ENCODE measurements at places on chromosomes 11 and 22.

DNA sequence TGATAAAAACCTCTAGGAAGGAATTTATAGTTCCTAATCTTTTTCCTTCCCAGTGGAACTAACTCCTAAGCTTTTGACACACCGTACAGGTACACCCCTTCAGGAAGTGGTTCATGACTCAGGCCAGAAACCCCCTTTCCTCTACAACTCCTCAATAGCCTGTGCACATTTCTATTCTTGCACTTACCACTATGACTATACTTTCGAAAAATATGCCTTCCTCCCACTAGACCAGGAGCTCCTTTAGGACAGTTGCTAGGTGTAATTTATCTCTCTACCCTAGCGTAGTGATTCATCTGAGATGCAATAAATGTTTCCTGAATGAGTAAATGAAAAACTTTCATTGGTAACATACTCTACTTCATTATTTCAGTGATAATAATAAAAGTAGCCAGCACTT is 14.5 kb downstream of the MAP6 start:
- no peak for DNase-seq

- peak; percentile 16 for DNase-seq
Measured at GRCh38 chr11:910044-910588, 494 bp downstream of the CHID1 start.

GRCh38 chr11:1832211-1832919 is 2.4 kb upstream of the SYT8 start:
- no peak for DNase-seq

GRCh38 chr11:21554284-21554683 is 638.6 kb upstream of the ANO5 start:
- no peak for DNase-seq

DNA sequence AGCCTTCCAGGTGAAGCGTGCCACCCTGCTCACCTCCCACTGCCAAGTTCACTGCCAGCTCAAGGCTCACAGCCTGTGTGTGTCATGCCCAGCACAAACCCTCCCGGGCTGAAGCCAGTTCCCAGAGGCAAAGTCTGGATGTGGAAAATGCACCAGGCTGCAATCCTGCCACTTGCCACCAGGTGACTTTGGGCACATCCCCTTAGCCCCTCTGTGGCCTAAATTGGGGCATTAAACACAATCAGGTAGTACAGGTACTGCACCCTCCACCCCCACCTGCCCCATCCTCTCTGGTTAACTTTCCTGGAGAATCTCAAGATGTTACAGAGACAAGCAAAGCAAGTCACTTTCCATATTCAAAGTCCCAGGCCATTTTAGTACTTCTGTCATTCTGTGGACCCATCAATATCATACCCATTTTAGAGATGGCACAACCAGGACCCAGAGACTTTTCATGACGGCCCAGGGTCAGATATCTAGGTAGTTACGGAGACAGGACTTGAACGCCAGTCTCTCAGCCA is 1.8 kb upstream of the RASD2 start:
- no peak for DNase-seq

DNA sequence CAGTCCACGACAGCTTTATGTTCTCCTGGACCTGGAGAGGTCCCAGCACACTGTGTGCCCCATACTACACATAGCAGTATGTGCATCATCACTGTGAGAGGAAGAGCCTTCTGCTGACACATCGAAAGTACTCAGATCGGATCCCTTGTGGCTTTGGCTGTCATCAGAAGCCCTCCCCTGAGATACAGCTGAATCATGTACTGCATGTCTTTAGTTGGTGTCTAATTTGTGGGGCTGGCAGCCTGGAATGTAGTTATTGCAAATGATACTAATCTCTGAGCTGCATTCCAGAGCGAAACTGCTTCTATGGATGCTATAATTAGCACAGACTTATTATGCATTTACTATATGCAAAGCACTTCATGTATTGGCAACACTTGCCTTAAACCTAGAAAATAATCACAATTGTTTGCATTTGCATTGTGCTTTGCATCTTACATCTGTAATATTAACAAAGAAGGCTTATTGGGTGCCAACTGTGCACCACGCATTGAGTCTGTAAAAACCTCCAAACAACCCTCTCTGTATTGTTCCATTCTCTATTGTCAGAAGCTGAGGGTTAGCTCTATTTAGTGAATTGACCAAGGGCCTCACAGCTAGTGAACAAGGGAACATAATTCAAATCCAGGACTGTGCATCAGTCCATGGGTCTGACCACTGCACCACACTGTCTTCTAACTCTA is 89.2 kb upstream of the CRTAM start:
- DNase-seq: no peak

DNA sequence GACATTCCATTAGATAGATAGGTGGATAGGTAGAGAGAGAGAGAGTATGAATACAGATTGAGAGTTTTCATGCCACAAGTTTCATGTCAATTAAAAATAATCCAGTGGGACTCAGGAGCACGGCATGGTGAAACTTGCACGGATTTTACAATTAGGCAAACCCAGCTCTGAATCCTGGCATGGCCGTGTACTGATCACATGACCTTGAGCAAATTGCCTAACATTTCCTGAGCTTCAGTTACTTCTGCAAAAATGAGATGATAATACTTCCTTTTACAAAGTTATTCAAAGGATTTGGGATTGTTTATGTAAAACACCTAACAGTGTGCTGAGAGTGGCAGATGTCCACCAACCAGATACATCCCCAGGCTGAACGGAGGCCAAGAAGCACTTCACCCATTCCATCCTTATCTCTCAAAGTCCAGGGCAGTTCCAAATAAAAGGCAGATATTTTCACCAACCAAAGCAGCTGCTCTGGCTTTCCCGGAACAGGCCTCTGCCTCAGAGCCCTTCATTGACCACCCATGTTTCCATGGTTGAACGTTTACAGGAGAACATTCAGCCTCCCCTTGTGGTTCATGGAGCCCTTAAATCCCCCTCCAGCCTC is 17.9 kb downstream of the APLNR start:
- no peak for DNase-seq

DNA sequence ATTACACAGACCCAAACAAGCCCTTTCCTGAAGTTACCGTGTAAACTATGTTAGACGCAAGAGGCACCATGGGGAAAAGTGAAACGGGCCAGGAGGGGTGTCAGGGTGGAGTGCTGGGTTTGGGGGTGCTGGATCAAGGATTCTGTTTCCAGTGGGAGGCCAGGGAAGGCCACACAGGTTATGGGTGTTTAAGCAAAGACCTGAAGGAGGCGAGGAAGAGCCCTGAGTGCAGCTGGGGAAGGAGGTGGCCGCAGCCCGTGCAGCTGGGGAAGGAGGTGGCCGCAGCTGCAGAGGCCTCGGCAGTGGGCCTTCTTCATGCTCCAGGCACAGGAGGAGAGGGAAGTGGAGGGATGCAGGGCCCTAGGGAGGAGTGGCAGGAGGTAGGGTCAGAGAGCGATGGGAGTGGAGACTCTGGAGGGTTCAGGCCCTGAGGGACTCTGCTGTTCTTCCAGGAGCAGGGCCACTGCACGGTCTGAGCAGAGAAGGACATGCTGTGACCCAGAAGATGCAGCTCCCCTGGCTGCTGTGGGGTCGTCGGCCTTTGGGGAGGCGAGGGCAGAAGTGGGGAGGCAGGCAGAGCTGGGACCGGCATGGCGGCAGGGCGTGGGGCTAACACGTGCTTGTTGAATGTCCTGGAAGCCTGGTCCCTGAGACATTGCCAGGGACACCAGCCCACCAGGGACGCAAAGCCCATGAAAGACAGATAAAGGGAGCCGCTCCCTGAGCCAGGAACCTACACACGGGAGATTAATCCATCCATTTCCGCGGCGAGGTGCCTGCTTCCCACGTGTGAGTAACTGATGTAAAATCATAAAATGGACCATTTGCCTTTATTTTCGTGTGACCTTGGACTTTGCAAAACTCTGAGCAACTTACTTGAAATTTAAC is 1049.1 kb downstream of the BRD1 start:
- DNase-seq: no peak

- no peak for DNase-seq
Measured at GRCh38 chr22:32754413-32755041, 47.0 kb upstream of the TIMP3 start.

DNA sequence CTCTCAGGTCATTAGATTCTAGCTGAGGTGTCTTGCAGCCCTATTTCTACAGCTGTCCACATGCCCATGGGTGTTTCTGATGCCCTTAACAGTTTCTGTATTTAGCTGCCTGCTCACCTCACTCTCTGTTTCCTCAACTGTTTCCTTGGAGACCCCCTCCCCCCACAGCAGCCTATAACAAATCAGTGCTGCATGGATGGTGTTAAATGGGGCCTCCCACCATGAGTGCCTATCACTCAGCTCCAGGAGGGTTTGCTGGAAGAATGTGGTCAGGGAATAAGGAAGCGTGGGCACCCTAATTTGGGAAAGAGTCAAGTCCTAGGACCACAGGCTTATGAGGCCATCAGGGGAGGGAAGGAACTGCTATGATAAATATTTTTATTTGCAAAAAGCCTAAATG is 8.6 kb downstream of the KLHL35 start:
- no peak for DNase-seq

- DNase-seq: no peak
Measured at GRCh38 chr11:78339945-78340344, 77.7 kb downstream of the GAB2 start.

DNA sequence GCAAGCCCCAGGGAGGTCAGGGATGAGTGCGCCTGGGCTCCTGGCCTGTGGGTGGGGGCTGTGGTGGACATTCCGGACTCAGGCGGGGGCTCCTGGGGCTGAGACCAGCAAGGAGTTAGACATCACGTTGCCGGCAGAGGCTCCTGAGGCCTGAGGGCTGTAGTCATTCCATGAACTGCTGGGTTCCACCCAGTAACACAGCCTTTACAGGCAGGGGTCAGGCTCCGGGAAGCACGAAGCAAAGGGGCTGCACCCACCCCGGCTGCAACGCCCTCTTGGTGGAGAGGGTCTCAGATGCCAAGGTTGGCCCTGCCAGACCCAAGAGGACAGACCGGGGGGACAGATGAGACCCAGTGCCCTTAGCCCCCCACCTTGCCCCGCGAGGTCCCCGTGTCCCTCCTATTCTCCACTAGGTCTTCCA is 9.0 kb downstream of the TNNT3 start:
- no peak for DNase-seq

DNA sequence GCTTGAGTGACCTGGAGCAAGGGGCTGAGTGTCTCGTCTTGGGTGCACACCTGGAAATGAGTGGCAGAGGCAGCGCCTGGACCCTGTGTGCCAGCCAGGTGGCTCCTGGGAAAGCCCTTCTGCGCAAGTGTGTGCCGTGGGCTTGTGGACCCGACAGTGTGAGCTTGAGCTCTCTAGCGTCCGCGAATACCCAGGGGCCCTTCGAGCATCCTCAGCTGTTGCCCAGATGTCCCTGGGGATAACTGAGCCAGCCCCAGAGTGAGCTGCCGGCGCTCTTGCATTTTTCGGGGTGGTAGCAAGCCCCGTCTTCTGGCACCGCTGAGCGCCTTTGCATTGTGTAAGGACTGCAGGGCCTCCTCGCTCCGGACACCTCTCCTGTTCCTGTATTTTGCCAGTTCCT is 399.2 kb downstream of the TBC1D22A start:
- DNase-seq: no peak

- DNase-seq: no peak
Measured at GRCh38 chr22:35445933-35446332, 46.0 kb downstream of the MCM5 start.

- peak; percentile 18 for DNase-seq
Measured at GRCh38 chr11:122505304-122506006, 150.1 kb upstream of the UBASH3B start.

DNA sequence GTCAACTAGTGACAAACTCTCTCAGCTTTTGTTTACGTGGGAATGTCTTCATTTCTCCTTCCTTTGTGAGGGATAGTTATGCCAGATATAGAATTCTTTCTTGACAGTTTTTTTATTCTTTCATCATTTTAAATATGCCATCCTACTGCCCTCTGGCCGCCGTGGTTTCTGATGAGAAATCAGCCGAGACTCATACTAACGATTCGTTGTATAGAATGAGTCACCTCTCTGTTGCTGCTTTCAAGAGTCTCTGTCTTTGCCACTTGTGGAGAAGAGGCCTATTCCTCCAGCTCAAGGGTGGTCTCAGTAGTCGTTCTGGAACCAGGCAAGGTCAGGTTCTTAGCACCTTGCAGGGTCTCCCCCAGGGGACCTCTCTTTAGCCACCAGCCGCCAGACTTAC is 8.0 kb downstream of the MYO7A start:
- no peak for DNase-seq

- DNase-seq: no peak
Measured at GRCh38 chr22:39574779-39575551, 4.4 kb downstream of the CACNA1I start.

DNA sequence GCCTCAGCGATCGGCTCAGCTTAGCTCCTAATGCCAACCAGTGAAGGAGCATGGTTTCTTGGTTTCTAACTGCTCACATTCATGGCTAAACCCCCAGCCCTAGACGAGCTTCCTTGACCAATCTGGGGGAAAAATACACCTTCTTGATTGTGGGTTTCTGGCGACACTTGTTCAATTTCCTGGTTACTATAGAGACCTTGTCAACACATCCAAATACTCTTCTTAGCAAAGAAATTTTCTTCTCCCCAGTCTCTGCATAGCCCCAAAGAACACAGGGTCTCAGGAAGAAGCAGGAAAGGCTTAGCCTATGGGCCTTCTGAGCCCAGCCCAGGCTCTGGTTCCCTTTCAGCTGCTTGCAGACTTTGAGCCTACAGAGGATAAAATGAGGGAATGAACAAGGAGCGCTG is 88.5 kb upstream of the SYT13 start:
- no peak for DNase-seq

- DNase-seq: no peak
Measured at GRCh38 chr11:116972691-116973090, 125.5 kb downstream of the SIK3 start.

DNA sequence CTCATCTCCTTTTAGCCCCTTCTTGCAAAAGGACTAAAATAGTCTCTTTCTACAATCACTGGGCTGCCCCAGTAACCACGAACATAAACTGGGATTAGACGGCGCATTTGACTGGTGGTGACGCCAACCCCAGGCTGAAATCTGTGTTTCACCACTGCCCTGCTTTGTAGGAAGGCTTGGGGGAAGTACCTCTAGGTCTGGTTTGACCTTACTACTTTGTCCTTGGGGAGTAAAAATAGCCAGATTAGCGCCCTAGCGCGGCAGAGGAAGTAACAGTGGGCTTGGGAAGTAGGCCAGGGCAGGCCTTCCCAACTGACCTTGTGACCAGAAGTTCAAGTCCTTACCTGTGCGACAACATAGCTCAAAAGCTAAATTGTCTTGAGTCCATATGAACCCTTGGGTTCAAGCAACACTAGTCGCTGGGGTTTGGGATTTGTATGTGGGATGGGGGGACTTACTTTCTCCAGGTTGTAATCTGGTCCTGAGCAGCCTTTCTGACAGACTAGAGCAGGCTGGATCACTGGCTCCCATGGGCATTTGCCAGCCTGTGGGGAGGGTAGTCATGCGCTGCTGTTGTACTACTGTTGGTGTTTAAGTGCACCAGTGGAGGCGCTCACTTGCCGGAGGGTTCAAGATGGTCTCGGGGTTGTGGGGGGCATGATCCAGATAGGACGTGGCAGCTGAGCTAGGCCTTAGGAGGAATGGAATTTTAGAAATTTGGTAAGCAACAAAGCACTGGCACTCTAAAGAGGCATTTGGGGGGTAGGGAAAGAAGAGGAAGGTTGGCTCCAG is 953 bp upstream of the PACS1 start:
- DNase-seq: no peak

GRCh38 chr11:20363500-20364340 is at the start of gene HTATIP2:
HTATIP2 (plus strand) TSS chr11:20363714; CDS start chr11:20364238, 524 bp downstream.
- DNase-seq: peak; percentile 58

All from stimulated activated CD4-positive, alpha-beta T cell treated with anti-CD3 and anti-CD28 coated beads, Interleukin-1b, Interleukin-23, amount 100 ng/mL, for 24 hours (primary cell).